Activated CD4-positive, CD25-positive, alpha-beta regulatory T cell treated with anti-CD3 and anti-CD28 coated beads, Interleukin-2, amount 50 U/mL, for 72 hours (primary cell): ENCODE measurements at places on chromosomes 16 and 17.

GRCh38 chr16:56817938-56818337, 47.1 kb upstream of the SLC12A3 start:
- DNase-seq = no peak

GRCh38 chr17:8126491-8127066, 2.7 kb upstream of the HES7 start:
- peak; percentile 66 for DNase-seq

GRCh38 chr17:63464691-63465236, 12.1 kb upstream of the ACE start:
- DNase-seq = no peak

GRCh38 chr17:72308744-72309385, 188.0 kb downstream of the SOX9 start:
- DNase-seq = no peak

DNA sequence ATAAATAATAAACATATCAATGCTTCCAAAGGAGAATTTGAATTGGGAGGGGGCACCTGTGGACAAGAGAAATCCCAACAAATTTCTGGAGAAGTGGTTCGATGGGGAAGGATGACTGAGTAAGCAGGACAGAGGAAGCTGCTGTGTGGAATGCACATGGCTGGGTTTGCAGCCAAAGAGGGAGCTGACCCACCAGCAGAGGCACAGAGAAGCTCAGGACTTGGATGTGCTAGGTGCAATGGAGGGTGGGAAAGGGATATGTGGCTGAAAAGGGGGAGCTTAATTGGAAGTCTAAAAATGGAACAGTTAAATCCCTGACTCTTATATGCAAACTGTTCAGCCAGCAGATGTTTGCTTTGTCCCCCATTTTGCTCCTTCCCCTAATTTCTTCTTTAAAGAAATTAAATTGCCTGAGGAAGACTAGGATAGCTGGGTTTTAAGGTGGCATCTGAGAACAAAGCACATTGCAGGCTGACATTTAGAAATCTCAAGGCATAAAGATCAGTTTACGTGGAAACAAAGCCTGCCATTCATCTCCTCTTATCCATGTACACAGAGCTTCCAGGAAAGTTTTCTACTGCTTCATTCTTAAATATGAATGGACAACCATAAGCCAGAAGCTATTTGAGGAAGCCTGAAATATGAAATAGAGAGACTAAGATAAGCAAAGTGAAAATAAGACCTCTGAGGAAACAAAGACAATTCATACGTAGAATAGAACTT, 23.0 kb upstream of the TNS4 start:
- no peak for DNase-seq

GRCh38 chr17:50844117-50844700, 8.8 kb downstream of the WFIKKN2 start:
- no peak for DNase-seq

DNA sequence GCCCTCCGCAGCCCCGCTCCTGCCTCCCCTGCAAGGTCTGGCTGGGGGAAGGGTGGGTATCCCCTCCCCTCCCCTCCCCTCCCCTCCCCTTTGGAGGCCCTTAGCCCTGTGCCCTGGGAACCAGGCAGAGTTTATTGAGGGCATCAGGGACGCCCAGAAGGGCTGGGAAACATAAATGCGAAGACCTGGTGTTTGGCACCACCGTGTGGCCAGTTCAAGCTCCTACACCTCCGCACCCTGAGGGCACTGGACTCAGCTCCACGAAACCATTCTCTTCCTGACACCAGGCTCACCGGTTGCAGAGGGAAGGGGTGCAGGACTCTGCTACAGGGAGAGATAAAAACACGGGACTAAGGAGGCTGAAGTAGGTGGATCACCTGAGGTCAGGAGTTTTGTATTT, 1.0 kb upstream of the AIPL1 start:
- DNase-seq = peak; percentile 65

DNA sequence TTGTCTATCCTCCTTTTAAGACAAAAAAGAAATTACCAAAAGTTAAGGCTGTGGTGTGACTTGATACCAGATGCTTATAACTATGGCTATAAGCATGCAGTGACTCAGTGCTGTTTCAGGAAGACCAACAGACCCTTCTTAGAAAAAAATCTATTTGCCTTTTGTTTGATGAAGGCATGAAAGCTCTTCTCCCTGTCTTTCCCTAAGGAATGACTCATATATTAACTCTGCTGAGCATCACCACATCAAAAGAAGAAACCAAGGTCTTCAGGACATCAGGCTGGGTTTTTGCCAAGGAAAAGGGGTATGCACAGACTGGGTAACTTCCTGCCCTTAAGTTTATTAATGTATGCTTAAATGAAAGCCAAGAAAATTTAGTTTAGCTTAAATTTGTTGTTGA, 47.1 kb downstream of the VMP1 start:
- DNase-seq = no peak

DNA sequence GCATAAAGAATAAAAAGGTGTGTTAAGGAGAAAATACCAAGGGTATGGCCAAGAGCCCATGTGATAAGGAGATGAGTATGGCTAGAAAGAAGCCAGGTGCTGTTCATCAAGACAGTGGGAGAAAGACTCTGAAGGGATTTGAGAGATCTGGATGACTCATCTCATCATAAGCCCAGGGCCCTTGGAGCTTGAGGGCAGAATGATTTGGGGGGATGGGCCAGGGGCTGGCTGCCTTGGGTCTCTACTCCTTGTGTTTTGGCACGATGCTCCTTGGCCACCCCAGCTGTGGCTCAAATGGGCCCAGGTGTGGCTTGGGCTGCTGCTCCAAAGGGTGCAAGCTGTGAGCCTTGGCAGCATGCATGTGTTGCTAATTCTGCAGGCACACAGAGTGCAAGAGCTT, 14.5 kb upstream of the TNFRSF13B start:
- no peak for DNase-seq

DNA sequence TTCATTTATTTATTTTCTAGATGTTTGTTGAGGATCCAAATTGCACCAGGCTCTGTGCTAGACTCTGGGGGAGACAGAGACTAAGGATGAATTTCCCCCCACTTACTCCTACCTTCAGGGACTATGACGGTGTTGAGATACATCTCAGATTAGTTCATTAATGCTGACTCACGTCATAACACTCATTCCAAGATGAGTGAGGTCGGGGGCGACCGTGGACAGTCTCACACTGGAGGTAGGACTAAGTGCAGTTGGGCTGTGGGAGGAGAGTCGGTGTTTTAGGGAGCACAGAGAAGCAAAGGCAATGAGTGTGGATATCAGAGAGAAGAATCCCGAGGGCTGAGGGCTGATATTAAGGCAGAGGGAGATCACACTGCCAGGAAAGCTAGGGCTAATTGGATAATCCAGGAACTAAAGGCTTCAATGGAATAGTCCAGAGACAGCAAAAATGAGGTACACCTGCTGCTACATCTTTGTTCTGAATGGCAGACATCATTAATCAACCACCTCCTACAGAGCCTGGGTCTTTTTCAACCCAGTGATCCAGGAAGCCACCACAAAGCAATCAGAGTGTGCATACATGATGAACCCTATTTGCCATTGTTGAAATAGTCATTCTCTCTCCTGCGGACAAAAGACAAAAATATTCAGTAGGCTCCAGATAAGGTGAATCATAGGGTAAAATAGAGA, 38.6 kb upstream of the CACNG4 start:
- no peak for DNase-seq

- no peak for DNase-seq
These were observed 668 bp downstream of the MMP15 start for GRCh38 chr16:58026139-58026704.

DNA sequence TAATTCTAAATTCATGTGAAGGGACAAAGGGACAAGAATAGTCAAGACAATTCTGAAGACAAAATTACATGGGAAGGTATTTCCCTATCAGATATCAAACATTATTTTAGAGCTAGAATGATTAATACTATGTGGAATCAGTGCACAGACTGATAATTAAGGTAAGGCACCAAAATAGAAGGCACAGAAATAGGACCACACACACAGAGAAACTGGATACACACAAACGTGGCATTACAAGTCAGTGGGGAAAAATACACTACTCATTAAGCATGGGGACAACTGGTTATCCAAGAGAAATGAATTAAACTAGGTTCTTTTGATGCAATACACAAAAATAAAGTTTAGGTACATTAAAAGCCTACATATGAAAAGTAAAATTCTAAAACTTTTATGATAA, 132.8 kb upstream of the NETO2 start:
- DNase-seq = no peak

DNA sequence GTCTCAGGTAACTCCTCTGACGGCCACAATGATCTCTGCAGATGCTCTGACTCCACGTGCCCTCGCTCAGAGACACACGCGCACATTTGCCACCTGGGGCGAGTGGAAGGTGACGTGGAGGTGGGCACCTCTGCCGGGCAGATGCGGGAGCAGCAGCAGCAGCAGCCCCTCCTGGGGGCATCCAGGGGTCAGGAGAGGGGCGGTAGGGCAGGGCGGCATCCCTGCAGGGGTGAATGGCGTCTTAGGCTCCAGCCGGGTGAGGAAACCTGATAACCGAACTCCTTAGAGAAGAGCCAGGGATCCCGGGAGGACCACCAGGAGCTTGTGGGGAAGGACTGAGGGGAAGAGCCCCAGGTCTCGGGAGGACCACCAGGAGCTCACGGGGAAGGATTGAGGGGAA, 34.6 kb upstream of the CDH15 start:
- DNase-seq = no peak
